Sigmoid colon (tissue), 7 donors: ENCODE measurements at places on chromosomes 6 and 20. TPM values are rescaled to one million over a fixed set of nuclear protein-coding genes. Genes with fewer than 3 reads are reported as not detected.
A peak's percentile ranks its signal among the peaks of the same experiment; 100 is the strongest.

DNA sequence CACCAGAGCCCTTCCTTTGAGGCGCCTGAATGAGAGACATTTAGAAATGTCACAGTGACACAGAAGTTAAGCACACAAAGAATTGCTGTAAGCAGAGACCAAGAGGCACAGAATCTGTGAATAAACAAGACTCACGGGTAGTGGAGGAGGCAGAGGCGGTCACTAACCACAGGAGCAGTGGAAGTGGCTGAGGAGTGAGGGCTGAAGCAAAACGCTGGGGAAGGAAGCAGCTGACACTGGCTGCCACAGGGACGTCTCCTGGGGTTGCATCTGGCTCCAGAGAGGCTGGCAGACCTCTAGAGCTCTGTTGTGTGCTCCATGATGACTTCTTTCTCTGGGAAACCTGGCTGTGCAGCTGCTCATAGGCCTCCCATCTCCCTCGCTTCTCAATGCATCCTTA lies 65.0 kb upstream of the SLC2A12 start:
- DNase-seq: no peak

GRCh38 chr6:25340431-25341202 lies 61.4 kb downstream of the CARMIL1 start:
- DNase-seq: no peak

GRCh38 chr20:1918491-1919165 lies 23.4 kb downstream of the SIRPA start:
- DNase-seq: no peak

DNA sequence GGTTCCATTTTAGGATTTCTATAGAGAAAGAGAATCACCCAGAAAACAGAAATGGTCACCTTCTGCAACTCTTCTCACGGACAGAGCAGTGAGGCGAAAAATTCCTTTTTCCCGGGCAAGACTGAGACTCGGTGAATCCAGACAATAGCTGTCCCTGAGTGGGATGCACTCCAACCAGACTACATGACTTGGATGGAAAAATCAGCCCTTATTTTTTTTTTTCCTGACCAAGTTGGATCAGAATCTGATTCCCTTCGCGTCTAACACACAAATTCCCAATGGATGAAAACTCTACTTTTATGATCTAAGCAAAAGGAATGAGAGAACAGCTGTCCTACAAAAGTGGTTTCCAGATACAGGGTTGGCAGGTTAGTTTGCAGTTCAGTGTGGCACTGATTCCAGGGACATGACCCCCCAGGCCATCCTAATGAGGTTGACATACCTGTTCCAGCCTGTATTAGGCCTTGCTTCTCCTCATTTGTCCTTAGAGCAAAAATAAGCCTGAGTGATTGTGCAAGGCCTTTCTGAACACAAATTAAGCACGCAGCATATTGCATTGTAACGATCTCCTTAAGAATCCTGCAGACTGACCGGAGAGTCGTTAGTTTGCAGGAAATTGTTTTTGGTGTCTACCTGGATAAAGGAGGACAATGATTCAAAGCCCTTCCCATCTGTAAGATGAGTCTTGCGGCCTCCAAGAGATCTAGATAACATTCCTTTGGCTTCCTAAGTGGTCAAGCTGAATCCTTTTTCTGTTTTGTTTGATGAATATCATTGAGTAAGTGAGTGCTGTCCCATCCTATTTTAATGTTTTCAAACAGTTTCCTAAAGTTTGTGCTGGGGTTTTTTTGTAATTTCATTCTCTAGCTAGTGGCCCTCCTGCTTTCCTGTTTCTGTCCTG lies 1.5 kb upstream of the NEDD9 start:
- DNase-seq: no peak

DNA sequence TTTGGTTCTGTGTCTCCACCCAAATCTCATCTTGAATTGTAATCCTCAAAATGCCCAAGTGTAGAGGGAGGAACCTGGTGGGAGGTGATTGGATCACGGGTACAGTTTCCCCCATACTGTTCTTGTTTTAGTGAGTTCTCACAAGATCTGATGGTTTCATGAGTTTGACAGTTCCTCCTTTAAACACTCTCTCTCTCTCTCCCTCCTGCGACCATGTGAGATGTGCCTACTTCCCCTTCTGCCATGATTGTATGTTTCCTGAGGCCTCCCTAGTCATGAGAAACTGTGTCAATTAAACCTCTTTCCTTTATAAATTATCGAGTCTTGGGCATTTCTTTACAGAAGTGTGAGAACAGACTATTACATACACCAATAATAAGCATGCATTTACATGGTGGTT lies 12.1 kb upstream of the EYS start:
- no peak for DNase-seq

The TRIM31 gene
- polyA plus RNA-seq: 133 TPM

GRCh38 chr6:170460641-170461040 lies 92.5 kb downstream of the PSMB1 start:
- no peak for DNase-seq

DNA sequence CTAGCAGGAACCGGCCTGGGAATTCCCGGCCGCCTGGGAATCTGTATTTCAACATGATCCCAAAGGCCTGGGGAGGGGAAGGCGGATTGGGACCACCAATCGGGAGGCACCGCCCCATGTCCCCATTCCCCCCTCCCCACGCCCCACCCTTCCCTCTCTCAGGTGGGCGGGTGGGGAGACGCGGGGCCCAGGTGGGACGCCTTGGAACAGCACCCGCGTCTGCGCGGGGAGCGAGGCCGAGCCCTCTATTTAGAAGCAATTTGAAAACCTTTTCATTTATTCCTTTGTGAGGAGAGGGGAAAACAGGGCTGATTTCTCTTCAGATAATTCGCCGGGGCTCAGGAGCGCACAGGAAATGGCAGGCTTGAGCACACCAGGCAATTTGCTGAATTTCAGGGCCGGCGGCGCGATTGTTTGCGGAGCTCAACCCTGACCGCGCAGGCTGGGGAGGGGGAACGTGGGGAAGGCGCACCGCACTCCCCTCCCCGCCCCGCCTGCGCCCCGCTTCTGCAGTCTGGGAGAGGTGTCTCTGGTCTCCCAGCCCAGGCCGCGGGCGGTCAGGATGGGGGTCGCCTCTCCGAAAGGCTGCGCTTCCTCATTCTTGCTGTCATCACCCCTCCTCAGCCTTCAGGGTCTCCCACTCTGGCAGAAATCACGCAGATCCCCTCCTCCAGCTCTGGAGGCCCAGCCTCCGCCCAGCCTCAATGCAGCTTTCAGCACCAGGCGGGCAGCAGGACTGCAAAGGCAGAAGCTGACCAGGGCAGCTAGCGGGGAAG lies 170.0 kb downstream of the GRM4 start:
- DNase-seq: no peak

DNA sequence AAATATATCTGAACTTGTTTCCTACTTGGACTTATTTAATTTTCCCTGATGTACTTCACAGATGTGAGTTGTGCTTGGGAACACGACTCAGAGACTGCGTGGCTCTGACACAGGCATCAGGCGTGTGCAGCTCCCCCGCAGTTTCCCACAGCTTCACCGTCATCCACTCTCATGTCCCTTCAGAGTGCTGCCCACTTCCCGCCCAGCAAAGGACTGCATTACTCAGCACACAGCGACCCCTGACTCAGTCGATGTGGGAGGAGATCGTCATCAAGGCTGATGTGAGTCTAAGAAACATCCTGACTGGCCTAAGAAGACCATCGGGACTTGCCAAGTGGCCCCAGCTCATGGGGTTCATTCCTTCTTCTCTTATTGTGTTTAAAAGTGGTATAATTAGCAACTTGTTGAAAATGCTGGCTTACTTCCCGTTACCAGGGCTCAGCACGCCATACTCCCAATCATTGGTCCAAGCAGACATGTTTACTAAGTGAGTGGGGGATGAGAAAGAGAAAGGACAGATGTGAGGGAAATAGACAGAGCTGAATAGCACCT lies 539.4 kb upstream of the JARID2 start:
- DNase-seq: peak; percentile 84

DNA sequence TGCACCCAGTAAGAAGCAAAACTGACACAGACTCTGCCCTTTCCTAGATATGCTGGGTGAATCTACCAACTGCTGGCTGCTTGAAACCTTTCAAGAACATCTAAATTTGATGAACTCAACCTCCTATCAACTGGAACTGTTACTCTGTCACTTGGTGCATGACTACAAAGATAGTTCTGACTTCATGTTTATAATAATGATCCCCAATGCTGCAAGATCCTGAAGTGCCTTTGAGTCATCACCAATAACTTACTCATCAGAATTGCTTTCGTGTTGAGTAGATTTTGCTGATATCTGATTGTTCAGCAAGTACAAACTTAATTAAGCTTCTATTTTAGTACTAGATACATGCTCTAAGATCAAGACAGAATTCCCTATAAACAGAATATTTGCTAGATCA lies 100.2 kb upstream of the ARMC2 start:
- DNase-seq: no peak

DNA sequence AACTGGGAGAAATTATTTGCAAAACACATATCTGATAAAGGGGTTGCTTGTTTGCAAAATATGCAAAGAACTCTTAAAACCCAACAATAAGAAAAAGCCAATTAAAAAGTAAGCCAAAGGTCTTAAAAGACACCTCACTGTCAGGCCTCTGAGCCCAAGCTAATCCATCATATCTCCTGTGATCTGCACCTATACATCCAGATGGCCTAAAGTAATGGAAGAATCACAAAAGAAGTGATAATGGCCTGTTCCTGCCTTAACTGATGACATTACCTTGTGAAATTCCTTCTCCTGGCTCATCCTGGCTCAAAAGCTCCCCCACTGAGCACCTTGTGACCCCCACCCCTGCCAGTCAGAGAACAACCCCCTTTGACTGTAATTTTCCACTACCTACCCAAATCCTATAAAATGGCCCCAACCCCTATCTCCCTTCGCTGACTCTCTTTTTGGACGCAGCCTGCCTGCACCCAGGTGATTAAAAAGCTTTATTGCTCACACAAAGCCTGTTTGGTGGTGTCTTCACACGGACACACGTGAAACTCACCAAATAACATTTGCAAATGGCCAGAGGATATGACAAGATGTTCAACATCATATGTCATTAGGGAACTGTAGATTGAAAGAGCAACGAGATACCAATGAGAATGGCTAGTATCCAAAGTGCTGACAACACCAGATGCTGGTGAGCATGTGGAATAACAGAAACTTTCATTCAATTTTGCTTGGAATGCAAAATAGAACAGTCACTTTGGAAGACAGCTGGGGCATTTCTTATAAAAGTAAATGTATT lies 565.0 kb upstream of the ADGRB3 start:
- no peak for DNase-seq

The BHLHE23 gene
- polyA plus RNA-seq: not detected

The DDX43 gene
- polyA plus RNA-seq: 1.2 TPM

GRCh38 chr20:44738813-44739477 lies 6.7 kb upstream of the KCNK15 start:
- no peak for DNase-seq

DNA sequence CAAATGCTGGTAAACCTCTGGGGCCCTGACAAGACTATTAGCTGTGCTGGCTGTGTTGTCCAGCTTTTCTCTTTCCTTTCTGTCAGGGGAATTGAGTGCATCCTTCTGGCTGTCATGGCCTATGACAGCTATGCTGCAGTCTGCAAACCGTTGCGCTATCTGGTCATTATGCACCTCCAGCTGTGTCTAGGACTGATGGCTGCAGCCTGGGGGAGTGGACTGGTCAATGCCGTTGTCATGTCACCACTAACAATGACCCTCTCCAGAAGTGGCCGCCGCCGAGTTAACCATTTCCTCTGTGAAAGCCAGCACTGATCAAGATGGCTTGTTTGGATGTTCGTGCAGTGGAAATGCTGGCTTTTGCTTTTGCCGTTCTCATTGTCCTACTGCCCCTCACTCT lies 20.3 kb downstream of the OR2B6 start:
- DNase-seq: no peak

DNA sequence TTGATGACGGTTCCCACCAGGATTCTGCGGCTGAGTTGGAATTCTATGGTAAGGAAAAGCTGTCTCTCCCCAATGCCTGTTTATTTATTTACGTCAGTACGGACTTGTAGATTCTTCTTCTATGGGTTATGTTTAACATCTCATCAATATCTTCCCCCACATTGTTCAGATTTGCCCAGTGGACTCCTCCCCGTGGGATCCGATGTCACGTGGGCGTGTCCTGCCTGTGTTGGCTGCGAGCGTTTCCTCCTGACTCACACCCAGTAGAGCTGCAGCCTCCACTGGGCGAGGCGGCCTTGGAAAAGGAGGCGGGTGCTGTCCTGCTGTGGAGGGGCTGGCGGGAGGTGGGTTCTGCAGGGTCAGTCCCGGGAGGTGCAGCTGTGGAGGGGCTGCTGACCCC lies 46.8 kb upstream of the SLCO4A1 start:
- DNase-seq: no peak

- no peak for DNase-seq
Observed at GRCh38 chr6:170448317-170448716, 104.8 kb downstream of the PSMB1 start.

GRCh38 chr6:680666-681340 lies 12.1 kb downstream of the EXOC2 start:
- no peak for DNase-seq

DNA sequence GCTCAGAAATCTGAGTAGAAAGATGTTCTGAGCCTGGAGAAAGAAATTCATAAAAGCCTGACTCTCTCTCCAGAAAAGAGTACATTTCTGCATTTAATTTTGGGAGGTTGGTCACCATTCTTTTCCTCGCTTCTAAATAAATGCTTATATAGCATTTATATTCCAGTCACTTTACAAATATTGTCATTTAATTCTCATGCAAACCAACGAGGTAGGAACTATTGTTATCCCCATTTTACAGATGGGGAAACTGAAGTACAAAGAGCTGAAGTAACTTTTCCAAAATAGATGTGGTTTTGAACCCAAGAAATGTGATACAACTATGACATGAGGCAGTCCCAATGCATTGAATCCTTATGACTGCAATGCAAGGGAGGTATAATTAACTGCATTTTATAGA lies 4.5 kb upstream of the TRIB3 start:
- no peak for DNase-seq

- DNase-seq: no peak
Observed at GRCh38 chr20:55258559-55258958, 746.8 kb downstream of the CBLN4 start.

GRCh38 chr6:79564636-79565035 lies 27.4 kb upstream of the LCA5 start:
- no peak for DNase-seq

DNA sequence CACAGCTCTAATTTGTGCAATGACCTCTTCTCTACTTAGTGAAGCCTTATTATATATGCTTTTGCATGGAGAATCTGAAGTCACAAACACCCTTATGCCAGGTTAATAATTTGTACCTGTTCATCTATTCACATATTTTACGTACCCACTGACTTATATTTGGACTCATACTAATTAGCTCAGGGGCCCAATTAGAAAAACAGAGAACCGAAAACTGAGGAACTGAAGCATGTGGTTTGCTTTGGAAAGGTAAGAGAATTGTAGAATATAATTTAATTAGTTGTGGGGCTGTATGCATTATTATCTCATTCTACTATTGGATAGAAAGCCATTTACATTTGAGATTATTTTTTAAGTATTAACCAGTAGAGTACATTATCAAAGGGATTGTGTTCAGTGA lies 805.9 kb upstream of the CITED2 start:
- no peak for DNase-seq

GRCh38 chr6:106886922-106887797 lies 87.4 kb downstream of the CD24 start:
- no peak for DNase-seq

- DNase-seq: no peak
Observed at GRCh38 chr20:34717230-34718095, 13.3 kb downstream of the TP53INP2 start.
